ENCODE measurements at places on chromosomes 11 and 22.

DNA sequence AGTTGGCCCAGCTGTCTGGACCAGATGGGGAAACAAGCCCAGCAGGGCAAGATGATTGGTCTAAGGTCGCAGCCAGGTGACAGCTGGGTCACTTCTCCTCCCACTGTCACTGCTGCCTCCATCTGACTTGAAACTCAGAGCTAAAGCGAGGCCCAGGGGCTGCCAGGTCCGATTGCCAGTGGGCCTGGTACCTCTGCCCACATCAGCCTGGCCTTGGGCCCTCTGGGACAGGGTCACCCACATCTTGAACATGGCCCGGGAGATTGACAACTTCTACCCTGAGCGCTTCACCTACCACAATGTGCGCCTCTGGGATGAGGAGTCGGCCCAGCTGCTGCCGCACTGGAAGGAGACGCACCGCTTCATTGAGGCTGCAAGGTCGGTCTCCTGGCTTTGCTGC is 5.8 kb downstream of the SSH3 start:
- DNase-seq, result no peak

GRCh38 chr11:27926486-27926885 is 181.5 kb downstream of the KIF18A start:
- no peak for DNase-seq

- no peak for DNase-seq
These were observed 20.5 kb downstream of the ZNF74 start for GRCh38 chr22:20414450-20414849.

- DNase-seq, result peak; percentile 84
These were observed 39.3 kb upstream of the TP53I11 start for GRCh38 chr11:44989831-44990566.

All from left cardiac atrium (tissue), 4 donors.